ENCODE measurements at places on chromosomes 5 and 9.

DNA sequence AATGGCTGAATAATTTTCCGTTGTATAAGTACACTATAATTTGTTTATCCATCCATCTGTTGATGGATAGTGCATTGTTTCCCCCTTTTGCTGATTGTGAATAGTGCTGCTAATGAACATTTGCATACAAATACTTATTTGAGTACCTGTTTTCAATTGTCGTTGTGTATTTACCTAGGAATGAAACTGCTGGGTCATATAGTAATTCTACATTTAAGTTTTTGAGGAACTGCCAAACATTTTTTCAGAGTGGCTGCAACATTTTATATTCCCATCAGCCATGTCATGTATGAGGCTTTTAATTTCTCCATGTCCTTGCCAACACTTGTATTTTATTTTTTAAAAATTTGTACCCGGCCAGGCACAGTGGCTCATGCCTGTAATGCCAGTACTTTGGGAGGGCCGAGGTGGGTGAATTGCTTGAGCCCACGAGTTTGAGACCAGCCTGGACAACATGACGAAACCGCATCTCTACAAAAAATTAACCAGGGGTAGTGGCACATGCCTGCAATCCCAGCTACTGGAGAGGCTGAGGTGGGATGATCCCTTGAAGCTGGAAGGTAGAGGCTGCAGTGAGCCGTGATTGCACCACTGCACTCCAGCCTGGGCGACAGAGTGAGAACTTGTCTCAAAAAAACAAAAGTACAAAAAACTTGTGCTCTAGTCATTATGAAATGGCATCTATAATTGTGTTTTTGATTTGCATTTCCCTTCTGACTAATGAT is 2.2 kb upstream of the ANXA6 start:
- DNase-seq, result no peak

DNA sequence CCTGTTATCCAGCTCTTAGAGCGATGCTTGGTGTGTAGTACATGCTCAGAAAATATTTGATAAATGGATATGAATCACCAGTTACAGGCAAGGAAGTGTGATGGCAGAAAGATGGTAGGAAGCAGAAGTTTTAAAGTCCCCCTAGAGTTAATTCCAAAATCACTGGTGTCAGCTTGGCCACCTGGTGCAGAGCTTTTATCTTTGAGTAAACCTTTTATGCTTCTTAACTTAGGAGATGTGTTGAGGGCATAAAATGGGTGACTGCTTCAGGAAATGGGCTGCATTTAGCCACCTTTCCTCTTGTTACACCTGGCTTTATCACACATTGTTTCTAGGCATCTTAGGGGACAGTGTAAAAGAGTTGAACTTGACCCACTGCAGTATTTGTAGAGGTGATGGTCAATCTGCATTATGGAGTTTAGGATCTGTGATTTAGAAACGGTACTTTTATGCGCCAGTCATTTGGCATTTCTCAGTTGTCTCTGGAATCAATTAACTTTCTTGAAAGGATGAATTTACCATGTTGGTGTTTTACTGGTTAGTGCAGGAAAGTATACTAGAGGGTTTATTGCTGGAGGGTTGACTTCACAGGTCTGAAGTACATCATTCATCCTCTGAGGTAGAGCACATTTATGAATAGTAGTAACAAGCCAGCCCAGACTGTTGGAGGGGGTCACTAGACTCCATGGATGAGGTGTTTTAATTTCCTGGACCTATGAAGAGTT is 7.5 kb upstream of the FAM120AOS start:
- DNase-seq, result no peak

DNA sequence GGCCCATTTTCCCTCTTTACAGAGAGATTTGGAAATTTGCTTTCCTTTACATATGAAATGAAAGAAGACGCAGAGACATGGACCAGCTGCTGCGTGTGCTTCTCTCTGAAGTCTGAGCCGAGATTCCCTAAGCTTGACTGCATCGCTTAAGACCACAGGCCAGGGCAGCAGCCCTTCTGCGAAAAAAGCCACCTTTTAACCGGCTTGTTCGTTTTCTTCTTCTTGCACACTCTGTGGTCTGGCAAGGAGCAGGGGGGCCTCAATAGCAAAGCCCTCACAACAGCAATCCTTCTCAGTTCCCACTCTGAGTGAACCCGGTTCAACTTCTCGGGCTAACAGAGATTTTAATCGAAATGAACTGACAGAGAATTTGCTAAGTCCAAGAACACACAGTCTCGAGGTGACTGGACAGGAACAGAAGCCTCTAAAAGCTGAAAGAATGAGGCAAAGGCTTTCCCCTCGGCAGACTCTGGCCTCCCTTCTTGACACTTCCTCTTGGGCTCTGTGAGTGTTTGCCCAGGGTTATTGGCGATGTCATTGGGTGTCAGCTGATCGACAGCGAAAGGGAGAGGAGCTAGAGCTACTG is 512.9 kb upstream of the KLF4 start:
- no peak for DNase-seq

- DNase-seq, result no peak
Measured at GRCh38 chr5:31383734-31384133, 148.2 kb downstream of the DROSHA start.

DNA sequence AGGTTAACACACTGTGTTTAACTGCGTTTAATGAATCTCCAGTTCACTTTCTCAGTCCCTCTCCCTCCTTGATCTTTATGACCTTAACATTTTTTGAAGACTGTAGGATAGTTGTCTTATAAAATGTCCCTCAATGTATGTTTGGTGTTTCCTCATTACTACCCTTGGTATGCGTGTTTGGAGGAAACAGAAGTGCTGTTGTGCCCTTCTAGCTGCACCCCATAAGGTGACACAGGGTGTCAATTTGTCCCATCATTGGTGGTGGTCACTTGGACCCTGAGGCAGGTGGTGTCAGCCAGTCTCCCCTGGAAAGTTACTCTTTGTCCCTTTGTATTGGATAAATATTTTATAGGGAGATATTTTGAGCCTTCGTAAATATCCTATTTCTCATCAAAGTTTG is 52.3 kb downstream of the RAD23B start:
- DNase-seq, result no peak

DNA sequence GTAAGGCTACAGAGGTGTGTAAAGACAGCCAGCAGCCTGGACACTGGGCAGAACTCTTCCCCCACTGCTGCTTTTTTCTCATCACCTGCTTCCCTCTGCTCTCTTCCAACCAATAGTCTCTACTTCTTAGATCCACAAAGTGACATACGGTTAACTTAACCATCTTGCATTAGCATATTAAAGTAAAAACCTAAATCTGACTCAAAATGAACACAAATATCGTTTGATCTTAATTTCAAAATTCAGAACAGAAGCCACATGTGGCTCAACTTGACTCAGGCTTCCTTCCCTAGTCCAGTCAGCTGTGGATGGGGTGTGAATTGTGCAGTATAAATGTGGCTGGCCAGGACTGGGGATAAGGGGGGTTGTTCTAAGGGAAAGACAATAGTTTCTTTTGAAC is 114.3 kb downstream of the STARD4 start:
- DNase-seq, result no peak
